ENCODE measurements at places on chromosomes 3 and 15.

GRCh38 chr3:28150465-28151206 is 90.8 kb upstream of the CMC1 start:
- DNase-seq = no peak

DNA sequence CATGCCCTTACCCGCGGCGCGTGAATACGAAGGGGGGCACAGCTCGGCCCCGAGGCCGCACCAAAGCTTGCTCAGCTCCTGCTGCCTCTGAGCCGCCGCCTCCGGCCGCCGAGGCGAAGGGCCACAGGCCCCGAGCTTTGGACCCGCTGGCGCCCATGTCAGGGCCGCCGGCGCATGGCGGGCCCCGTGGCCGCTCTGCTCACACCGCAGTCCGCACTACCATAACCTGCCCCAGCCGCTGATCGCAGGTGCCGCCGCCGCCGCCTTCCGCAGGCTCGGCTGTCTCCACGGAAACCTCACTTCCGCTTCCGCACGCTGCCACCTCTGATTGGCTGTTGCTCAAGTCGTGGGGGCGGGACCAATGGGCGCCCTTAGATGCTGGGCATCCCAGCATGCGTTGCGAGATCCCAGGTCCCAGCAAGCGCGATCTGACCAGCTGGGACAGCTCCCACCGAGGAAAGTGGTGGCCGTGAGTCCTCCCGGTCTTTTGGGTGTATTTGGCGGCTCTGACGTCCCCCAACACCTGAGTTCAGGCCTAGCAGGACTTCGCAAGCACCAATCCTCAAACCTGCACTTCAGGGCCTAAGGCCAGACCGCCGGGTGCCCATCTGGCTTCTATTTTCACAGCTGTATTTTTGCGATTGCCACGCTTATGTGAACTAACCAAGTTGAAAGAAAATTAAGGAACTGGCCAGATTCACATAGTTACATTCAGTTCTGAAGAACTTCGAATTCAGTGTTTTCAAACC is at the start of gene TUSC2:
Gene TUSC2 (minus strand): TSS at position 281 of the 749 bp plus-strand sequence. CDS start 124 bp downstream, at position 157.
- DNase-seq = peak; percentile 97

GRCh38 chr3:152942366-152942765 is 107.4 kb downstream of the P2RY1 start:
- no peak for DNase-seq

- peak; percentile 92 for DNase-seq
Observed at GRCh38 chr3:125916376-125916978, 52.5 kb upstream of the ROPN1B start.

- DNase-seq = no peak
Observed at GRCh38 chr3:115549071-115549470, 74.2 kb upstream of the GAP43 start.

DNA sequence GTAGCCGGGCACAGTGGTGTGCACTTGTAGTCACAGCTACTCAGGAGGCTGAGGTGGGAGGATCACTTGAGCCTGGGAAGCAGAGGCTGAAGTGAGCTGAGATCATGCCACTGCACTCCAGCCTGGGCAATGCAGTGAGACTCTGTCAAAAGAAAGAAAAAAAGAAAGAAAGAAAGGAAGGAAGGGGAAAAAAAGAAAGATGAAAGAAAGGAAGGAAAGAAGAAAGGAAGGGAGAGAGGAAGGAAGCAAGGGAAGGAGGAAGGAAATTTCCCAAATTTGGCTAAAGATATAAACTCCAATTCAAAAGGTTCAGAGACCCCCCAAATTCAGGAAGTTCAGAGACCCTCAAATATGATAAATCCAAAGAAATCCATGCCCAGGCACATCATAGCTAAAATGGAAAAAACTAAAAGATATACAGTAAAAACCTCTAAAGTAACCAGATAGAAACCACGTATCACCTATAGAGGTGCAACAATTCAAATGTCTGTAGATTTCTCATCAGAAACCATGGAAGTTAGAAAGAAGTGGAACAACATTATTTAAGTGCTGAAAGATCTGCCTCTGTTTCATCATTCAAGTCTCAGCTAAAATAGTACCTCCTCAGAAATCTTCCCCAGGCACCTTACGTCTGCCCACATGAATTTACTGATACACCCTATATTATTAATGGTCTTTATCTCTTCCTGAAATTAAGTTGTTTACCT is 10.7 kb downstream of the DET1 start:
- DNase-seq = no peak

GRCh38 chr15:52183562-52184173 is 7.5 kb downstream of the GNB5 start:
- no peak for DNase-seq

- DNase-seq = no peak
Observed at GRCh38 chr3:144011251-144011799, 39.7 kb downstream of the DIPK2A start.

DNA sequence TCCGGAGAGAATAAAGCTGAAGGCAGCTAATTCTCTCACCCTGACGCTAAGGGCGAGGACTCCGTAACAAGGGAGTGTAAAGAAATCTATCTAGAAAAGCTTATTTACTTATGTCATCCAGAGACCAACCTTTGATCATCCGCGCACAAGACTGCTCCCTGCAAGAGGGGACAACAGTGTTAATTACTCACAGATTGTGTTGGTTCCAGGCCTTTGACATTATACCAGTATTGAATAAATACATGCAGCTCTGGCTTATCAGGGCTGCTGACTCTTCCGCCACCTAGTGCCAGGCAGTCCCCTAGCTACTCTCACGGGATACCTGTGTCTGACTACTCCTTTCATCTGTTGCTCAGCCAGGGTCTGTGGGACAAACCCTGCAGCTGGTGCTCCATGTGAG is 211.7 kb downstream of the DTWD1 start:
- DNase-seq = no peak

DNA sequence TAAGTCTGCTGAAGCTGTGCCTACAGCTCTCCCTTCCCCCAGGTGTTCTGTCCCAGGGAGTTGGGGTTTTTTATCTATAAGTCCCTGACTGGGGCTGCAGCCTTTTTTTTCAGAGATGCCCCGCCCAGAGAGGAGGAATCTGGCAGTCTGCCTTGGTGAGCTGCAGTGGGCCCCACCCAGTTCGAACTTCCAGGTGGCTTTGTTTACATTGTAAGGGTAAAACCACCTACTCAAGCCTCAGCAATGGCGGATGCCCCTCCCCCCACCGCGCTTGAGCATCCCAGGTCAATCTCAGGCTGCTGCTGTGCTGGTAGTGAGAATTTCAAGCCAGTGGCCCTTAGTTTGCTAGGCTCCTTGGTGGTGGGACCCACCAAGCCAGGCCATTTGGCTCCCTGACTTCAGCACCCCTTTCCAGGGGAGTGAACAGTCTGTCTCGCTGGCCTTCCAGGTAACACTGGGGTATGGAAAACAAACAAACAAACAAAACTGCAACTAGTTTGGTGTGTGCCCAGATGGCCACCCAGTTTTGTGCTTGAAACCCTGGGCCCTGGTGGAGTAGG is 189.4 kb downstream of the MFSD1 start:
- no peak for DNase-seq

DNA sequence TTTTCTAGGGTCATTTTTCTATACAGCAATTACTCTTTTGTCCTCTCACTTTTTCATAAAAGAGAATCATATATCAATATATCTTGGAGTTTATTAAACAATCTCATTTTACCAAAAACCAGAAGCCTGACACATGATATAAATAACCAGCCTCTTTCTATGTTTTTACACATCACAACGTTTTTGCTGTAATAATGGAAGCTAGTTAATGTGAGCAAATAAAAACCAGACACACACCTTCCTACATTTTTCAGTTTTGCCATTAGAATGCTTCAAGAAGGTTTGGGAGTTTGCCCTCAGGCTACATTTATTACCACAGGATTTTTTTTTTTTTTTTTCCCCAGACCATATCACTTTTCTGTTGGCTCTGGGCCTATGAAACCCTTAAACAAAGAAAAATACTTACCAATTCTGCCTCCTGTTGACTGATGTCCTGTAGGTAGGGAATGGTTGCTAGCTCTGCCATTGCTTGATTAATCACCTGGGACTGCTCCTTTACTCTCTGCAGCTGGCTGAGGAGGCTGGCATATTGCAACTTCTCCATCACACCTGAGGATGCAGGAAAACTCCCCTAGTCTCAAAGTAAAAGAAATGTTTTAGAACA is 165.5 kb downstream of the ECT2 start:
- no peak for DNase-seq

DNA sequence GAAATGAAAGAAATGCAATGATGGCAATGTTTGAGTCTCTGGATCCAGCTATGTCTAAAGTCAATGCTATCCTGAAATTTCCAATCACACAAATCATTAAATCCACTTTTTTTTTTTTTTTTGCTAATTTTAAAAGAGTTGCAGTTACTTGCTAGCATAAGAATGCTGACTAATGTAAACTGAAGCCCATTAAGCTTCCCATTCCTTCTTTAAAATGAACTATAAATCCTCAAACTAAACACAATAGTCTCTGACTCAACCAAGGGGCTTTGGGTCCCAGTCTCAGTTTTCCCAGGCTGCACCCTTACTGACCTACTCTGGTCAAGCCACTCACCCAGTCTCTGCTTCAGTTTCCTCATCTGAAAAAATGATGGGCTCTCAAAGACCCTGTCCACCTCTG is 361.1 kb downstream of the ERC2 start:
- no peak for DNase-seq

DNA sequence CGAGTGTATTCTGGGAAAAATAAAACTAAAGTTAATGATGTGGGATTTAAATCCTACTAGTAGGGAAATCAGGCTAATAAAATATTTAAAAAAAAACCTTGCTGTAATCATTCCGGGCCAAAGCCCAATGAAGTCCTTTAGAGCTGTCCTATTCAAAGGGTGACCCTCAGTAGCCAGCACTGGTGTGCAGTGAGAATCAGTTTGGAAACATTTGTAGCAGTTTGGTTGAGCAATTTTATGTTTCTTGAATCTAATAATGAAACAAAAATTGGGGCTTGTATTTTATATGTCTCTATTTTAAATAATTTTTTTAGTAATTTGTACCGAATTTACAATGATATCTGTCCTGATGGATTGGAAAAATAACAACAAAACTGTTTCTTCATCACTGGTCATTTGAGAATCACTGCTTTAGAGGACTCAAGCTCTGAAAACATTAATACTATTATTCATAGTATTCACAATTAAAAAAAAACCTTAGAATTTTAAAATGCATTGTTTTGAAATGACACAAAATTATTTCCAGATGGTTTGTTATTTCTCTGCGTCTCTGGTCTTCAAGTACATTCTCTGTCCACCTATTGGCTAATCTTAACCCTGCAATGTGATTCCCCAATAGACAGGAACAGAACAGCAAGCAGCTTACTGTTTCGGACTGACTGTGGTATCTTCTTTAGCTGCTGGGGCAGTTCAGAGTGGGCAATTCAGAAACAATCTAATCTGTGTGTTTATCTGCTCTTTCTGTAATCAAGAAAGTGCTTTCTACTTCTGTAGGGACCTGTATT is 71.2 kb downstream of the OTOL1 start:
- no peak for DNase-seq

GRCh38 chr15:52710050-52710707 is 31.0 kb upstream of the ATOSA start:
- no peak for DNase-seq

- no peak for DNase-seq
Observed at GRCh38 chr3:58288011-58288728, 17.9 kb upstream of the RPP14 start.

DNA sequence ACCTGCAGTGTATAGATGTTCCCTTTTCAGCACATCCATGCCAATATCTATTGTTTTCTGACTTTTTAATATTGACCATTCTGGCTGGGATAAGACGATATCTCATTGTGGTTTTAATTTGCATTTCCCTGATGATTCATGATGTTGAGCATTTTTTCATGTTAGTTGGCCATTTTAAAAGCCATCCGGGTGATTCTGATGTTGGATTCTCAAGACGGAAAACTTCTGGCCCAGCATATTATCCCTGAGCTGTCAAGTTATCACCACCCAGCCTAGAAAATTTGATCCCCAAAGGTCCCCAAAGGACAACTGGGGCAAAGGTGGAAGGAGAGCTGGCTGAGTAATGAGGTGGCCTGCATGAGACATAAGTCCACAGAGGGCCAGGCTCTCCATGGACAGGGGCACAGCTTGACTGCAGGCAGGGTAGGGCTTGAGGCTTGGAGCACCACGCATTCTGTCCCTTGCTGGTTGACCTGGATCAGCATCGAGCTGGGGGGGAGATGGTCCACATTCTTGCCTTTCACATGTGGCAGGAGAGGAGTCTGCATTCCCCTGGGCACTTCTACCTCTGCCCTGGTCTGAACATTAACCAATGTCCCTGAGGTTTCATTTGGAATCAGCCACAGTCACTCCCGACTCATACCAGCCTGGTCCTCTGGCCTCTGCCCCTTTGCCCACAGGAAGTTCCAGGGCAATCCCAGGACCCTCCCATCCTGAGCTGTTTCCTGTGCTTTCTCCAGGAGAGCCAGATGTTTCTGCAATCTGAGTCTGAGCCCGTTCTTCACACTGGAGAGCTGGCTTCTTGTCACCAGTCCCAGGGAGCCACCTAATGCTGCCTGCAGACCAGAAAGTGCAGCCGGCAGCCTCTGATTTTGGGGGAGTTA is 69.2 kb downstream of the ISG20 start:
- DNase-seq = no peak

DNA sequence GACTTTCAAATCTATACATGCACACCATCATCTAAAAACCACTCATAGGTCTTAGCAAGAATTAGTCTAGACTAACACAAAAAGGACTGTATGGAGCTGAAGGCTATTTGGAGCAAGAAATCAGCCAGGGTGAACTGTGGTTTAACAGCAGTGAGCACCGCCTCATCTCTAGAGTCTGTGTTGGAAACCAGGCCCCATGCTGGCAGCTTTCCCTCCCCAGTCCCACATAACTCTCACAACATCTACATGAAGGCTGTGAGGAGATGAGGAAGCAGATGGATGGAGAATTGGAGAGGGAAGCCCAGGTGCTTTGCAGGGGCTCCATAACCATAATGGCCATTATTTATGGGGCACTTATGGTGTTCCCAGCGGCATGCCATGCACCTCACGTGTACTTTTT is 133.2 kb upstream of the TOPAZ1 start:
- no peak for DNase-seq

GRCh38 chr15:100373120-100373896 is 31.5 kb upstream of the ADAMTS17 start:
- DNase-seq = no peak

DNA sequence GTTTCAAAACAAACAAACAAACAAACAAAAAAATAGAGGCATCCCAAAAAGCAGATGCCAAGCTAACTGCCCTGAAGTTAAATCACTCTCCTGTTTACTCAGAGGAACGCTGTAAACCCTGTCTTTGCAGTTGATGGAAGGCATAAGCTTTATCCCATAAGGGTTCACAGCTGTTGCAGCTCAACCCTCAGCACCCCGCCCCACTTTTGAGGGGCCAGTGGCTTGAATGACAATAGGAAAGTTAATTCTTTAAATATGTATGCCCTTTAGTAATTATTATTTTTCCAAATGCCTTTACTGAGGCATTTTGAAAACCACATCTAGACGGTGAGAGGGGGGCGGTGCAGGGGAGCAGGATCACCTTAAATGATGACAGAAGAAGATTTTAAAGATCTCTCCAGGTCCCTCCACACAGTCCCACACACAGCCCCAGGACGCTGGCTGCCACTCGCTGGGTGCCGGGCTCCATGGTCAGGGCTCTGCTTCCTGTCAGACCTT is 272.1 kb downstream of the FAM43A start:
- no peak for DNase-seq

Data from GM10248 (cell line).